Ascending aorta (tissue), 2 donors: ENCODE measurements at places on chromosomes 1 and 21. TPM values are rescaled to one million over a fixed set of nuclear protein-coding genes. Genes with fewer than 3 reads are reported as not detected.

GRCh38 chr1:6859415-6860343, 74.4 kb downstream of the CAMTA1 start:
- peaks cover 4% of the 10 kb centered on the region for H3K4me1 ChIP-seq
- no peak overlapping the region for H3K4me3 ChIP-seq
- H3K36me3 ChIP-seq = no peaks in the 10 kb centered on the region
- no peak for DNase-seq

GRCh38 chr1:247740721-247741120, 2.3 kb downstream of the OR14K1 start:
- no peaks in the 10 kb centered on the region for H3K36me3 ChIP-seq
- no peak overlapping the region for H3K4me3 ChIP-seq
- no peak overlapping the region for H3K27ac ChIP-seq
- no peak for DNase-seq
- H3K27me3 ChIP-seq = no peaks in the 10 kb centered on the region
- H3K4me1 ChIP-seq = no peaks in the 10 kb centered on the region

LHX8 gene
- not detected for total RNA-seq

BATF3 gene
- total RNA-seq = 18.4 TPM

- H3K4me3 ChIP-seq = no peak overlapping the region
- H3K36me3 ChIP-seq = no peaks in the 10 kb centered on the region
- no peaks in the 10 kb centered on the region for H3K27me3 ChIP-seq
- H3K27ac ChIP-seq = no peak overlapping the region
- H3K4me1 ChIP-seq = no peaks in the 10 kb centered on the region
- DNase-seq = no peak
Measured at GRCh38 chr1:96992871-96993270, 271.3 kb downstream of the PTBP2 start.

DNA sequence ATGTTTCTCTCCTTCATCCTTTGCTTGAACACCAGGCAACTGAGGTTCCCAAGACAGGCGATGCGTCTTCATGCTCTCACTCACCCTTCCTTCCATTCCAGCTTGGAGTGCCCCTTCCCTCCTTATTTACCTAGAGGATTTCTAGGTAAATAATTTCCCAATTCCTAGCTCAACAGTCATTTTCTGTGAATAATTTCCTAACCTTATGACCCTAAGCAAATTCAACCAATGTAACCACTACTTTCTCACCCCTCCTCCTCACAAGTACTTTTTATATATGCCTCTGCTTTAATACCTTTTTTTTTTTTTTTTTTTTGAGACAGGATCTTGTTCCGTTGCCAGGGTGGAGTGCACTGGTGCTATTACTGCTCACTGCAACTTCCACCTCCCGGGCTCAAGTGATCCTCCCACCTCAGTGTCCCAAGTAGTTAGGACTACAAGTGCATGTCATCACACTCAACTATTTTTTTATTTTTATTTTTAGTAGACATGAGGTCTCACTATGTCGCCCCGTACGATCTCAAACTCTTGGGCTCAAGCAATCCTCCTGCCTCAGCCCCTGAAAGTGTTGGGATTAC, 86.7 kb downstream of the USP24 start:
- peaks cover 37% of the 10 kb centered on the region for H3K36me3 ChIP-seq
- no peak overlapping the region for H3K4me3 ChIP-seq
- H3K4me1 ChIP-seq = peaks cover 8% of the 10 kb centered on the region
- no peaks in the 10 kb centered on the region for H3K27me3 ChIP-seq
- no peak overlapping the region for H3K27ac ChIP-seq
- no peak for DNase-seq

DNA sequence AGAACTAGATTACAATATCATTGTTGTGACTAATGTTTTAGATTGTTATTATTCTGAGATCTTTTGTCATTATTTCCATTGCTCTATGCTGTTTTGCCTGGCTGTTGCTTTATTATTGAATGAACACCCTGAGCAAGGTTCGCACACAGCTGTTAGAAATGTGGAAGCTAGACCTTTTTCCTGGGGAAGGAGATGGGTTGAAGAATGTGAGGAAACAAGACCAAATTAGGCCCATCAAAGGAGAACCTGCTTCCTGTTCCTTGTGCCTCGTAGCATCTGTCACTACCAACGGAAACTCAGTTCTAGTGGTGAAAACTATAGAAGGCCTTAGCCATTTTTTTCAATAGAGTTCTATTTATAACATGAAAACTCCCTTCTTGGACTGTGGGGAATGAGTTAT, 68.7 kb downstream of the RGL1 start:
- H3K27me3 ChIP-seq = no peaks in the 10 kb centered on the region
- no peak for DNase-seq
- peak overlapping the region; percentile 48 for H3K27ac ChIP-seq
- H3K4me3 ChIP-seq = no peak overlapping the region

DNA sequence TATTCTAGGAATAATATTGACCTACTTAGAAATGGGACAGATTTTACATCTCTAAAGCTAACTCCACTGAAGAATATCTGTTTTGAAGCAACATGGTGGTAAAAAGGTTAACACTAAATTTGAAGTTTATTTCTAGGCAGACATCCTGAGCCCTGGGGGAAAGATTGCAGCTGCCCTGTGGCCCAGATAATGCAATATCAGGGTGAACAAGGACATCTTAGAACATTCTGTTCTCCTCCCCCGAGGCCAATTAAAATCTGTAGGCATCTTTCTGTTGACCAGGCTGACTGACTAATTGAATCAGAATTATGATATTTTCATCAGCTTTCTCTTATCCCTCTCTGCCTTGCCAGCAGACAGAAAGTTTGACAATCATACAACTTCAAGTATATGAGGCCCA, 149.8 kb upstream of the DUSP10 start:
- no peaks in the 10 kb centered on the region for H3K36me3 ChIP-seq
- DNase-seq = no peak
- no peaks in the 10 kb centered on the region for H3K27me3 ChIP-seq
- no peaks in the 10 kb centered on the region for H3K4me1 ChIP-seq

FALEC gene
- not detected for total RNA-seq

DNA sequence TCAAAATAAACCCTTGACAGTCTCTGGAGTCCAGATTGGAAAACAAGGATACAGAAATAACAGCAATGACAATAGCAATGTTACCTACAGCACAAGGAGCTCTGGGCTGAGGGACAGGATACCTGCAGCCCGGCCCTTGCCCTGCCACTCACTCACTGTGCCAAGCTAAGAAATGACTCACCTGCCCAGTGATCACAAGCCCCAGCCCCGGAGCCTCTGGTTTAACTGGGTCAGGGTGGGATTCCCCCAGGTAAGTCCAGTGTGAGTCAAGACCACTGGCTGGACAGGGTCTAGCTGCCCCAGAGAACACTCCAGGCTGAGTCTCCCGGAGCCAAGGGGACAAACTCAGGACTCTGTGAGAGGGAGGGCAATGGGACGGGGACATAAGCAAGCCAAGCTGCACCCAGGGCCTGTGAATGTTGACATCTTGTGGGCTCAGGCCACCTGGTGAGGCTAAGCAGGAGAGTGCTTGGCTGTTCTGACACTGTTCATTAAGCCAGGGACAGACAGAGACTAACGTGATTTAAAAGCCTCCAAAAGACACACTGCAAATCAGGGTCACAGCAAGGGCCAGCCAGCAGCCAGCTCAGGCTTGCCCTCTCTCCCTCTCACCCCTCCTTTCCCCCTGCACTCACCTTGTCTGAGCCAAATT, 64.1 kb downstream of the MIS18A start:
- no peak for DNase-seq
- no peaks in the 10 kb centered on the region for H3K36me3 ChIP-seq
- H3K27ac ChIP-seq = no peak overlapping the region
- H3K4me1 ChIP-seq = no peaks in the 10 kb centered on the region
- H3K27me3 ChIP-seq = no peaks in the 10 kb centered on the region

- H3K4me3 ChIP-seq = no peak overlapping the region
- H3K4me1 ChIP-seq = no peaks in the 10 kb centered on the region
- H3K27me3 ChIP-seq = no peaks in the 10 kb centered on the region
- DNase-seq = no peak
- H3K27ac ChIP-seq = no peak overlapping the region
Measured at GRCh38 chr1:246151796-246152434, 355.2 kb downstream of the SMYD3 start.

DNA sequence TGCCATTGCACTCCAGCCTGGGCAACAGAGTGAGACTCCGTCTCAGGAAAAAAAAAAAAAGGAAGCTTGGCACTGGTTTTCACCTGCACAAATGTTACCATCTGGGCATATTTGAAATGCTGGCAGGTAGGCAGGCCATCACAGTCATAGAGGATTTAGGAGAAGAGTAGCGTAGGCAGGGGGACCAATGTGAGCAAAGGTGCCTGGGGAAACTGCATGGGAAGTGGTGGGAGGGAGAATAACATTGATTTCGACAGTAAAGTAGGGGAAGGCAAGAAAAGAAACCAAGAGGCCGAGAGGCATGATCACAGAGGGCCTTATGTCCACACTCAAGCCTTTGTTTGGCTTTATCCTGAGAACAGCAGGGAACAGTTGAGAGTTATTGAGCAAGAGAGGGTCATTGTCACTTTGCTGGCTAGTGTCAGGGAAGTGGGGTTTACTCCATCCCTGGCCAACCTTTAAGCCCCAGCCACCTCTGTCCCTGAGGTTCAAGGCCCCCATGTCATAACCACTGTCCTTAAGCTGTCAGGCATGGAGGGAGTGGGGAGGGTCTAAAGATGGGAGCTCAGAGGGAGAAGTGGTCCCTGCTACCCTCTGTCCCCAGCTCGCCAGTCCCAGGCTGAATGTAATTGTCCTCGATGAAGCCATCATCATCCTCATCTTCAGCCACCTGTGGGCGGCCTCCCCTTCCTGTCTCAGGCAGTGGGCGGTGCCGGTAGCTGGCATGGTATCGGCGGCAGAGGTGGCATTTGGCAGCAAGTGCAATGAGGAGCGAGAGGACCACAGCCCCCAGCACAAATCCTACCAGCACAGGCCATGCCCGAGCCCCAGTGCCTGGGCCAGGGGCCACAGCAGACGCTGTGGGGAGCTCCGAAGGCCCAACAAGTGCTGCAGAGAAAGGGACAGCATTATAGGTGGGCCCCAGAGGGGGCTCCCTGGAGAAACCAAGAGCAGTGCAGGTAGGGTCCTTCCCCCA, 2.9 kb downstream of the C1orf210 start:
- no peak overlapping the region for H3K27ac ChIP-seq
- DNase-seq = no peak
- H3K36me3 ChIP-seq = no peaks in the 10 kb centered on the region

DNA sequence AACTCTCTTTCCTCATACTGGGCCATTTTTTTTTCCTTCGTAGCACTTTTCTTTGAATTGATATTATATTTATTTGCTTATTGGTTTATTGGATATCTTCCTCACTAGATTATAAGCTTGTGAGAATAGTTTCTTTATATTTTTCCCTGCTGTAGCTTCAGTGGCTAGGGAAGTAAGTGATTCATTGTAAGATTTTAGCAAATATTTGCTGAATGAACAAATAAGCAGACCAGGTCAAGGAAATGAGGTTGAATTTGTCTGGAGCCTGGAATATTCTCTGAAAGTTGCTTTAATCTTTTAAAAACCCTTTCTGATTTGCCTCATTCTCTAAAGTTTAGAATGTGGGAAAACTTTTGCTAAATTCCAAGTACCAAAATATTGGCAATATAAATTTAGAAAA, 80.2 kb downstream of the RABGAP1L start:
- H3K36me3 ChIP-seq = peaks cover 4% of the 10 kb centered on the region
- H3K4me3 ChIP-seq = no peak overlapping the region
- no peaks in the 10 kb centered on the region for H3K27me3 ChIP-seq
- H3K4me1 ChIP-seq = no peaks in the 10 kb centered on the region
- H3K27ac ChIP-seq = no peak overlapping the region

- peaks cover 92% of the 10 kb centered on the region for H3K36me3 ChIP-seq
- H3K4me1 ChIP-seq = peaks cover 12% of the 10 kb centered on the region
- peak overlapping the region; percentile 59 for H3K27ac ChIP-seq
- no peak for DNase-seq
- no peaks in the 10 kb centered on the region for H3K27me3 ChIP-seq
Measured at GRCh38 chr21:45989355-45990048, 7.9 kb downstream of the COL6A1 start.

CD1B gene
- not detected for total RNA-seq

- H3K4me1 ChIP-seq = no peaks in the 10 kb centered on the region
- H3K27ac ChIP-seq = no peak overlapping the region
- no peaks in the 10 kb centered on the region for H3K27me3 ChIP-seq
- H3K4me3 ChIP-seq = no peak overlapping the region
- no peaks in the 10 kb centered on the region for H3K36me3 ChIP-seq
- no peak for DNase-seq
Measured at GRCh38 chr1:151803164-151803563, 2.1 kb downstream of the LINGO4 start.

OMA1 gene
- 2.4 TPM for total RNA-seq

DNA sequence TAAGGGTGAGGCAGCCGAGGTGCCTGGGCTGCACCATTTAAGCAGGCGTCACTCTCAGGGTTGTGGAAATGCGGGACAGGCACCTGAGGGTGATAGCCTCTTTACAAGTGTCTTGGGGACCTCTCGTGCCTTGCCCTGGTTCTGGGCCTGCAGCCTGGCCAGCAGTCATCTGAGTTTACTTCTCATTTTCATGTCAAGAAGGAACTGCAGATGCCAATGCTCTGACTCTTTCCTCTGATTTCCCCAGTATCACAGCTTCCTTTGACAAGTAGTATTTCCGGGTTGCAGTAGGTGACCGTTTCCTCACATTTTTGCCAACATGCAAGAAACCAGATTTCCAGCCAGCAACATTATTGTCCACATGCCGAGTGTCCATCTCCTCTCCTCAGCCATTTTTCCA, 286.9 kb downstream of the DISC1 start:
- H3K36me3 ChIP-seq = no peaks in the 10 kb centered on the region
- DNase-seq = no peak
- no peaks in the 10 kb centered on the region for H3K27me3 ChIP-seq

DNA sequence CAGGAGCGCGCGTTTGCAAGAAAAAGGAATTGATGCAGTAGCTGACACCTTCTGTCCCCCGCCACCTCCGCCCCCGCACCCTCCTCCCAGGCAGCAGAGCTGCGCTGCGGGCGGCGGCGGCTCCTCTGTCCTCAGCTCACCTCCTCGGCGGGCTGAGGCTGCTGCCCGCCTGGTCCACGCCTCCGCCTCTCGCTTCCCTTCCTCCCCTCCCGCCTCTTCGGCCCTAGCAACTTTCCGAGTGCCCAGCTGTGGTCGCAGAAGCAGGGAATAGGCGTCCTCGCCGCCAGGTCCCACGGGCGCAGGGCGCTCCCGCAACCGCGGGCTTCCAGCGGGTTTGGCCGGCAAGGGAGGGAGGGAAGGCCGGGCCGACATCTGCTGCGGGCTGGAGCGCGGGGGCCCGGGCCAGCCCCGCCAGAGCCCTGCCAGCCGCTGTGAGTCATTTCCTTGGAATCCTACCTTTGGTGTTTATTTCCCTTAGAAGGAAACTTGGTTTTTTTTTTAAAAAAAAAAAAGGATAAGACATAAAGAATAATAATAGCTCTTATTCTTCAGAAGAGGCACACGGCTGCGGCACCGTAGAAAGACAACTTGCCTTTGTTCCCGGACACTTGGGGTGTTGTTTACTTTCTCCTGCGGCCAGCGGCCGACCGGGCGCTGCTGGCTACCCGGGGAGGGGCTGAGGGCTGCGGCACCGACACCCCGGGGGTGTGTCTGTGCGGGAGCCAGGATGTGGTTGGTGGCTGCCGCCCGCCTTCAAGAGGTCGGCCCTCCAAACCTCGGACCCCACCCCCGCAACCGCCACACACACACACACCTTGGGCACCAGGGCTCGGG, 1.1 kb downstream of the SERTAD4 start:
- H3K4me3 ChIP-seq = peak overlapping the region; percentile 87
- no peak for DNase-seq
- peaks cover 36% of the 10 kb centered on the region for H3K4me1 ChIP-seq

MAP10 gene
- total RNA-seq = 0.85 TPM

USH2A gene
- not detected for total RNA-seq

GRCh38 chr21:41483415-41483814, 24.5 kb downstream of the TMPRSS2 start:
- no peak overlapping the region for H3K4me3 ChIP-seq
- H3K27ac ChIP-seq = no peak overlapping the region
- H3K36me3 ChIP-seq = no peaks in the 10 kb centered on the region
- DNase-seq = no peak
- no peaks in the 10 kb centered on the region for H3K27me3 ChIP-seq

LCE2C gene
- not detected for total RNA-seq
